ENCODE measurements at places on chromosomes 3 and 15.

GRCh38 chr3:105118905-105119304 is 247.8 kb upstream of the ALCAM start:
- no peak for DNase-seq

DNA sequence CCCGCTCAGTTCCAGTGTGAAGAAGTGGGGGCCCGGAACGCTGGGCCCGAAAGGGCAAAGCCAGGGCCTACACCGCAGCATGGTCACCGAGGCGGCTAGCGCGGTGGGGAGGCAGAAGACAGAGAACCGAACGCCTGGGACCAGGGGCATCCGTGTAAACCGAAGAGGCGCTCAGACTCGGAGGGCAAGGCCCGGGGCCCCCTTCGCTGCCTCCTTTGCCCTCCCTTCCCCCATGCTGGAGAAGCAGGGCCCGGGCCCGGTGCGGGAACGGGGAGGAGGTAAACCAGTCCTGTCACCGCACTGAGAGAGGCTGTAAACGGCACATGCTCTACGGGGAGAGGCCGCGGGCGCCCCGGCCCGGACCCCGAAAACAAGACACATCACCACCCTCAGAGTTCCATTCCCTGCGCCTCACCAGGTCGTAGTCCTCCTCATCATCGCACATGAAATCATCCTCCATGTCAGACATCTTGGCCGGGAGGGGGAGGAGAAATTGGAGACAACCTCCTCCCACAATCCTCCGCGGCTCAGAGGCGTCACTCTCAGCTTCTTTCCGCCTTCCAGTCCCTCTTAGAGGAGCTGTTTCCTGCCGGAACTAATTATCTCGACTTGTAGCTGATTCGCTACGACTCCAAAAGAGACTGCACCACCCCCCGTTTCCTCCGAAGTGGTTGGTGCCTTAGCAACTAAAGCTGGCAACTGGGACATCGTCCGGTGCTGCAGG is at the start of gene COPS2:
Gene COPS2, minus strand, starts transcription at position 490 of the 724 bp plus-strand sequence. Its CDS starts 21 bp downstream, at position 469.
- DNase-seq = peak; percentile 98

GRCh38 chr3:37785736-37786135 is 75.9 kb upstream of the CTDSPL start:
- no peak for DNase-seq

- DNase-seq = no peak
These were observed 148.0 kb upstream of the MBNL1 start for GRCh38 chr3:152120601-152121269.

DNA sequence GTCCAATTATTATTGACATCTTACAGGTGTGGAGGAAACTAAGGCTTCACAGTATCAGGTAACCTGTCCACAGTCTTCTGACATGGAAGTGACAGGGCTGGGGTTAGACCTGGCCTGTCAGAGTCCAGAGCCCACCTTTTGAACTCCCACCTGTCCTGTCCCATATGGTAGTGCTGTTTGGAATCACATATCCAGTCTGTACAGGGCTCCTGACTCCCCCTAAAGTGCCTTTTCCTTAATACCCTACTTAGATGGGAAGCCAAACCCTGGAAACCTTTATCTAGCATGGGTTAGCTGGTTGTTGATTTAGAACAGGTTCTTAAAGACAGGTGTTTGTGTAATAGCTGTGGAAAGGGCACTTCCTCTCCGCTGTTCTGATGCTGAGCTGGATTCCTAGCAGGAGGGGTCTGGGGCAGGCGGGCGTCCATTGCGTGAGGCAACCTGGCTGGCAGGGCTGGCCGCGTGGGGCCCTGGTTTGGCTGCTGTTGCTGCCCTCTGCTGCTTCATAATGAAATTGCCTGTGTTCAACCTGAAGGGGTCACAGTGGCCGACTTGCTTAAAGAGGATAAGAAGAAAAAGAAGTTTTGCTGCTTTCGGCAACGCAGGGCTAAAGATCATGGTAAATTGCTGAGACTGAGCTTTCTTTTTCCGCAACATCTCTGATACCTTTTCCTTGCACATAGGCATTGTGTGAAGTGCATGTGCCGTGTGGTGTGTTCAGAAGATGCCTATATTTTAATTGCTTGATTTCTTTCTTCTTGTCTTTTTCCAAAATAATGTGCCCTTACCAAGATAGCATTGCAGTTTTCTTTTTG is 136.2 kb downstream of the CHDH start:
- DNase-seq = peak; percentile 56

DNA sequence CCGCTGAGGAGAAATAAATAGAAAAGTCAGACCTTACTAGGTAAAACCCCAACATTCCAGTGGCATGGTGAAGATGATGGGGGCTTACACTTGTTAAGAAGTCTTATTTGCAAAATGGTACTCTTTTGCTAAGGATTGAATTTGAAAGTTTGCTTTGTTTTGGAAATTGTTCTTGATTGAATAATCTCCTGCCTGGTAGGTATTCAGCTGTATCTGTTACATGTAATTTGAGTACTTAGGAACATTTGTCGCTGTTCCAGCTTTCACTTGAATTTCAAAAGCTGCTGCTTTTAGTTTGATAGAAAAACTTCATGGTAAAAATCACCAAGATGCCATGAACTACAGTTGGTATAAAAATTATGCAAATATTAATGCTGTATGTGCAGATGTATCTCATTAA is 44.6 kb downstream of the TFG start:
- no peak for DNase-seq

- no peak for DNase-seq
These were observed 16.0 kb downstream of the TKT start for GRCh38 chr3:53239800-53240199.

DNA sequence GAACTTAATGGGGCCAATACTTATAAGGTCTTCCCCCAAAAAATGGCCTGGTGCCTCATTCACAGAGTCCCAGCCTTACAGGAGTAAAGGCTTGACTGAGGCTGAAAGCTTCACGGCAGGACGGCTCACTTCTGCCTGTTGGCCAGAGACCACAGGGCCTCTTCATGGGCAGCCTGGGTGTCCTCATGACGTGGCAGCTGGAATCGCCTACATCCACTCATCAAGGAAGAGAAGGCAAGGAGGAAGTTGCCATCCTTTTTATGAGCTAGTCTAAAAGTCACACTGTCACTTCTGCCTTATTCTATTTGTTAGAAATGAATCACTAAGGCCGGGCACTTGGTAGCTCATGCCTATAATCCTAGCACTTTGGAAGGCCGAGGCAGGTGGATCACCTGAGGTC is 89.3 kb upstream of the DGKG start:
- DNase-seq = no peak

DNA sequence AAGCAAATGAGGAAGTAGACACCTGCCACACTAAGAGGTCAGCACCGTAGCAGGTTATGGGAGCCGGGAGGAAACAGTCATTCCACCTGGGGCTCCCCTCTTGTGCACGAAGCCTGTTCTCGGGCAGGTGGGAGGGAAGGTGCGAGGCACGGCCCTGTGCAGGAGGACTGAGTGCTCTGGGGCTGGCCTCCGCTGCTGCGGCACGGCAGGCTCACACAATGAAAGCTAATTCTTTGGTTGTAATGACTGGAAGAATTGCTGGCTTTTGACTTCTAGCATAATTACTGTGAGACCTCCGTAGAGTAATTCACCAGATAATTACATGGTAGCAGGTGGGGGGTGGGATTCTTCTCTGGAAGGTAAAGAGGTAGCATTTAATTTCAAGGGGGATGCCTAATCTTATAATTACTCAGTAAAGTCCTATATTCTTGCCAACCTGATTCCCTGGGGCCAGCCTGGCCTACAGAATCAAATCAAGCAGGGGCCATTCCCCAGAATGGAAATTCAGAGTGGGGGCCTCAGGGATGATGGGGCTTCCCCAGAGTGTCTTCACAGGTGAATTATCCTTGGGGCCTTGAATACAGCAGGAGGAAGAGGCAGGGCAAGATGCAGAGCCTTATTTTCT is 129.1 kb downstream of the TPRA1 start:
- DNase-seq = no peak

DNA sequence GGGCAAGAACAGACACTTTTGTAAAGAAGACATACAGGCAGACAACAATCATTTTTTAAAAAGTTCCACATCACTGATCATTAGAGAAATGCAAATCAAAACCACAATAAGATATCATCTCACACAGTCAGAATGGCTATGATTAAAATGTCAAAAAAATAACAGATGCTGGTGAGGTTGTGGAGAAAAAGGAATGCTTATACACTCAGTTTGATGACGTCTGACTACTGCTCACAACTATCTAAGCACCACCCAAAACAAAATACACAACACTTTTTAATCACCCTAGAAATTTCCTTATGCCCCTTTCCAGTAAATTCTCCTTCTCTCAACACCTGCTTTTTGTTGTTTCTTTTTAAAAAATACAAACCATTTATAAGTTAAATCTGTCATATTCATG is 228.8 kb downstream of the ISL2 start:
- DNase-seq = no peak

GRCh38 chr3:8972639-8973038 is 9.4 kb upstream of the RAD18 start:
- no peak for DNase-seq

GRCh38 chr15:95839367-95839782 is 491.1 kb upstream of the NR2F2 start:
- DNase-seq = peak; percentile 50

DNA sequence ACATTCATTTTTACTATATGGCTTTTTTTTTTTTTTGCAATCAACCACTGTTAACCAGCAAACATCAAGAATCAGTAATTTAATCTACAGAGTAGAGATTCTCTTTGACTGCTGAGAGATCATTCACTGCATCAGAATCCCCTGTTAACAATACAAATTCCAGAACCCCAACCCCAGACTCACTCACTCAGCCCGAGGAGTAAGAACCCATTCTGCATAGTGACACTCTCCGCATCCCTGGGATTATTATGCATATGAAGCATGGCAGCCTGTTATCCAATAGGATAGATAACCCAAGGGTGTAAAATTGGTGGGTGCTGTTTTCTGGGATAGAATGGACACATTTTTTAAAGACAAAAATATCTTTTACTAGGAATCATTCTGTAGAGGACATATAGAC is 76.3 kb upstream of the CCDC39 start:
- DNase-seq = no peak
